Nucleus accumbens (tissue), 56 donors: ENCODE measurements at places on chromosomes 11 and 22.
A peak's percentile ranks its signal among the peaks of the same experiment; 100 is the strongest.

DNA sequence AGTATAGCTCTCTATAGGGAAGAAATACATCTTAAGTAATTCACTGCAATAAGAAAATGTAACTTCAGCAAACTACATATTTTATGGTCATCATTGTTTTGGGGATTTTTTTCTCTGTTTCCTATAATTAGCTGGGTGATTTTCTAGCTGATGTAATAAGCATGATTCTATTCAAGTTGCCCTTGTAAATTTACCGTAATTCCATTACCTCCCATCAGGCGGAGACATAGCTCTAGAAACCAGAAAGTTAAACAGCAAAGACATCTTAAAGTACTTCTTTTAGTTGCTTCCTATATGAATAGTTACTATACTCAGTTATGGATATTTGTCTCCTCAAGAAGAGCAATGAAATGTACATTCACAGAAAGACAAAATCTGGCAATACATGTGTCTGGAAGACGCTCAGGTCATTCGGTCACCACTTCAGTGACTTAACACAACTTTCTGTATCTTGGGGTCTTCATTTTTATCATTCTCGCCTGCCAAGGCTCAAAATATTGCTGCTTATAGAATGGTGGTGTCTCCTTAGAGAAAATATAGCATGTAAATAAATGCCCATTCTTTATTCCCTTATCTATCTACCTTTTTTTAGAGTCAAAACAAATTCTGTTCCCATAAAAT, 239.9 kb upstream of the ZC3H12C start:
- no peak for DNase-seq

- DNase-seq: no peak
Observed at GRCh38 chr22:29570456-29570855, 10.5 kb downstream of the NIPSNAP1 start.

DNA sequence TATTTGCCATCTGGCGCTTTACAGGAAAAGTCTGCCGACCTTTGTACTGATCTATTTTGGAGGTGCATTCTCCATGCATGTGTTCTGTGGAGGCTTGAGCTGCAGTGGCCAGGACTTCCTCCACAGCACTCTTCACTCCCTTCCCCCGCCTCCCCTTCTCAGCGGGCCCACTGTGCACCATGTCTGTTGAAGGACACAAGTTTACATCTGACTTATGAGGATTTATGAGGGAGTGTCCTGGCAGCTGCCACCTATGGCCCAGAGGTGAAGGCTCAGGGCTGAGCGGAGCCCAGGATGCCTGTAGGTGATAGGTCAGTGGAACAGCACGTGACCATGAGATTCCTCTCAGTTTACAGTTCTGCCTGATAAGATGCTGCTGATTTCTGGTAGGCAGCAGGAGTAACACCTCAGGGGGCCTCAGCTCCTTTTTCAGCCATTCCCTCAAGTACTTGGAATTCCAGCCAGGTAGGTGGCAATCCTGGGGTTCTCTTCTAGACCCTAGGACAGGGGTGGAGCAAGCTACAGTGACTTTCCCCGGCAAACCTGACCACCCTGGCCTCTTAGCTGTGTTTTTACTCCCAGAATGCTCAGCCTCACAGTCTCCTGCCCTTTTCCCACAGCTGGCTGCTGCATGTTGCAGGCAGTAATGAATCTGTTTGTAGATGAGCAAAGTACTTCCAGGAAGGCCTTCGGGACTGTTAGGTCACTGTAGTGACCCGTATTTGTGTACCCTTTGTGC, 59.9 kb downstream of the PPFIBP2 start:
- no peak for DNase-seq

- no peak for DNase-seq
Observed at GRCh38 chr11:64729851-64730382, 6.9 kb upstream of the NRXN2 start.

- DNase-seq: no peak
Observed at GRCh38 chr11:16191868-16192240, 164.5 kb downstream of the SOX6 start.

DNA sequence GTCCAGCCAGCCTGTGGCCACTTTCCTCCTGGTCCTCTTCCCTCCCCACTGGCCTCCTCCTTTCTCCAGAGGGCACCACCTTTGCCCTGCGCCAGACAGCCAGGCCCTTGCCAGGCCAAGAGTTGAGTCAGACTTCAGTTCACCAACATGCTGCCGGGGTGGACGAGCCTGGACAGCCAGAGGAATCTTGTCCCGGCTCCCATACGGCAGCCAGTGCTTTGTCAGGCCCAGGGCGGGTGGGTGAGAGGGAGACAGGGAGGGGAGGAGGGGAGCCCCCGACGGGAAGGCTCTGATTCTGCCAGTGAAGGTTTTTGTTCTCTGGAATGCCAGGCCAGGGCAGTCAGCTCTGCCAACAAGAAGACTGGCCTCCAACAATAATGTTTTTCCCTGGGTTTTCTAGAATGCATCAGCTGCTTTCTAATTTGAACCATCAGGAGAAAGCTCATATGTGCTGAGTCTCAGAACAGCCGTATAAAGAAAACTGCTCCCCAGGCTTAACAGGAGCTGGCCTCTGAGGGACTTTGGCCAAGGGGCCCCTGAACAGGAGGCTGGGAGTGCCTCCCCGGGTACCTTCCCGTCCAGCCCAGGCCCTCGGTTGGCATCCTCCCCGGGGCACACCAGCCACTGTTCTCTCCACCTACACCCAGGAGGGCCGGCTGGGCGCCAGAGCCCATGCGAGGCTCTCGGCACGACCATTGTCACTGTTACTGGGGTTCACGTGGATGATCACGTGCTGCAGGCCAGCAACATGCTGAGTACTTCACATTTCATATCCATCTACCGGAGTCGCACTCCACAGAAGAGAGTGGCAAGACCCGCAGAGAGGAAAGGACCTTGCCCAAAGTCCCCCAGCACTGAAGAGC, 28.6 kb downstream of the LIF start:
- peak; percentile 18 for DNase-seq
